NCI-H1105 (cell line): ENCODE measurements at places on chromosomes 16 and 17.

GRCh38 chr16:85879975-85880831, 18.8 kb upstream of the IRF8 start:
- DNase-seq, result no peak

- no peak for DNase-seq
Observed at GRCh38 chr16:13350000-13350399, 448.6 kb downstream of the SHISA9 start.

DNA sequence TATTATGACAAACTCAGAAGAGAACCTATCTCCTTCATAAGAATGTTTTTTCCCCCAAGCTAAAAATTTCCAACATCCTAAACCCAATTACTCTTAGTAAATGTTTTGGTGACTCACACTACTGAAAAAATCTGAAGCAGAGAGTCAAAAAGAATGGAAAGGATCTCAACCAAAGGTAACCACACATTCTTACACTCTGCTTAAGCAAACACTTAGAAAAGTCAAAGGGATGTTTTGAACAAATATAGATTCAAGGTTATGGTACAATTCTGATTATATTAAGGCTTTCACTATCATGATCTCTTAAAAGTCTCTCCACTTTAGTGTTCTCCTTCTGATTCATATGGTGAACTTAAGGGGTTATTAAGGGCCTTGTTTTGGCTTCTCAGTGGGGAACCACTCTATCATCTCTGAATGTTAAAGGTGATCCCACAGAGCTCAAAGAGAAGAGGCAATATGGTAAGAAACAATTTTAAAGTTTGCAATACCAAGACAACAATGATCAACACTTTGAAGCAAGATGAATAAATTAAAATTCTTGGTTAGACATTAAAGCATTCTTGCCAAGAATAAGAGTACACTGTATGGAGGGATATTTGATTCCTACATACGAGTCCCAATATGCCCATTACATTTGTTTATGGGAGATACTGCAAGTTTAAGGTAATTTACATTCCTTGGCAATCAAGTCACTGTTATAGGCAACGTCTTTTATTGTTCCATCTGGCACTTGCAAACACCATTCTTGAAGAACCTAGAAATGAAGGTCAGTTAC, 69.2 kb downstream of the CDC27 start:
- no peak for DNase-seq

DNA sequence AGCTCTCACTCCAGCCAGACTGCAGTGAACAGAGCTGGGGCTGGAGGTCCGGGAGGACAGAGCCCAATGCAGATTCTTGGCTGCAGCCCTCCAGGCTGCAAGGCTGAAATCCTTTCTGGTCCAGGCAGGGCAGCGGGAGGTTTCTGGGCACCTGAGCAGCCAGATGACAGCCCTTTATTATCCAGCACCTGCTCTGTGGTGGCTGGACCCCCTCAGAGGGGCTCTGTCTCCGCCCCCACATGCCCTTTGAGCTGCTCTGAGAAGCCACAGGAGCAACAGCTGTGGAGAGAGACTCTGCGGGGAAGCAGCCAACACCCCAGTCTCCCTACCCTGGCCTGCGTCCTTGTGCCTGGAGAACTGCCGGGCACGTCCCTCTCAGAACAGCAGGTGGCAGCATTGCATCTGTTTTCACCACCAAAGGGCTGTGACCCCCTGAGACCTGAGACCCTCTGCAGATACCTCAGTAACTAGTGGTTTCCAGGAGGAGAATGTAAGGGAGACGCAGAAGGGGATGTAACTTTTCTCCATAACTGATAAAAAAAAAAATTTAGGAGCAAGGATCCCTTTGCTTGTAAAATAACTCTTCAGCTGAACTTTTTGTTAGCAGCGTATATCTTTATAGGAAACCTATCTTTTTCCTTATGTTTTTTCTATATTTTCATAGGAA, 3.7 kb upstream of the CNP start:
- peak; percentile 43 for DNase-seq

DNA sequence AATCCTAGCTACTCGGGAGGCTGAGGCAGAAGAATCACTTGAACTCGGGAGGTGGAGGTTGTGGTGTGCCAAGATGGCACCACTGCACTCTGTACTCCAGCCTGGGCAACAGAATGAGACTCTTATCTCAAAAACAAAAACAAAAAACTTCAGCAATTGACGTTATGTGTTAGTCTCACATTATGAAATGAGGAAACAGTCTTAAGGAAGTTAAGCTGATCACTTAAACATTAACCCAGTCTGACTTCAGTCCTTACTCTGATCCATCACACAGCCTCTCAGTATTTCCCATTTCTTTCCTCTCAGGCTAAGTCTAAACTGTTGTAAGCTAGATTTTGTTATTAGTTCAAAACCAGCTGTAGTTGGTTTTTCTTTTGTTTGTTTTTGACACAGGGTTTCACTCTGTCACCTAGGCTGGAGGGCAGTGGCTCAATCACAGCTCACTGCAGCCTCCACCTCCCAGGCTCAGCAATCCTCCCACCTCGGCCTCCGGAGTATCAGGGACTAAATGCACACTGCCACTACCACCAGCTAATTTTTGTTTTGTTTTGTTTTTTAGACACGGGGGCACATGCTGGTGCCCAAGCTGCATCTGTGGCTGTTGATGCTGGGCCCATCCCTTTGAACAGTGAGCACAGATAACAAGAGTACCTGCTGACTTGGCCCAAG, 6.3 kb downstream of the JPT1 start:
- no peak for DNase-seq

DNA sequence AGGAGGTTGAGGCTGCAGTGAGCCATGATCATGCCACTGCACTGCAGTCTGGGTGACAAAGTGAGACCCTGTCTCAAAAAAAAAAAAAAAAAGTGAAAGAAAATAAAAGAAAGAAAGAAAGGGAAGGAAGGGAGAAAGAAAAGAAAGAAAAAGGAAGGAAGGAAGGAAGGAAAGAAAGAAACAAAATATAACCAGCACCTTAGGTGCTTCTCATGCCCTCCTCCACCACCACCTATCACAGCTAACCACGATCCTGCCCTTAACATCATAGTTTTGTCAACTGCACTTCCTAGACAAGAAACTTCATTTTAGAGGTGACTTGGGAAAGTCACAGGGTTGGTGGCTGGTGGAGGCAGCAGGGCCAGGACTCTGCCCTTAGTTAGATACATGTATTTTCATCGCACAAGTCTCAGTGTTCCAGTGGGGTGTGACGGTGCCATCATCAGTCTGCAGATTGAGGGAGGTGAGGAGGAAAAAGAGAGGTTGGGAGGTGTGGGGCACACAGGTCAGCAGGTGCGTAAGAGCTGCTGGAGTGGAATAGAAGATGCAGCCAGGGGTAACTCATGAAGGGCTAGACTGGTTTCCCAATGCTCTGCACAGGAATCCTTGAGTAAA, 10.0 kb downstream of the SUPT4H1 start:
- no peak for DNase-seq
